ENCODE measurements at places on chromosomes 5 and 9.

DNA sequence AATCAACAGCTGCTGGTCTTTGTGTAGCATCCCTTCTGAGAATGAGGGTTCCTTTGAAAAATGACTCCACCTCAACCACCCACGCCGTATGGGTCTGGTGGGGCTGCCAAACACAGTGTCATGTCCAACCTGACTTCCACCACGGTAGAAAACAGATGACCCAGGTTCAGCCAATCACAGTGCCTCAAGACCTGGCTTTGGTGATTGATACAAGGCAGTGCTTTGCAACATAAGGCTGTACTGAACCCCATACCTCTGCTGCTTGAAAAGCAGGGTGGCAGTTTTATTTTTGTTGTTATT lies 11.5 kb upstream of the TGFBR1 start:
- DNase-seq = peak; percentile 14

GRCh38 chr9:127575875-127576778 lies 36.0 kb upstream of the STXBP1 start:
- no peak for DNase-seq

GRCh38 chr5:74934949-74935751 lies 69.0 kb upstream of the FAM169A start:
- peak; percentile 4 for DNase-seq

GRCh38 chr5:74073257-74073656 lies 447.3 kb downstream of the ARHGEF28 start:
- no peak for DNase-seq

DNA sequence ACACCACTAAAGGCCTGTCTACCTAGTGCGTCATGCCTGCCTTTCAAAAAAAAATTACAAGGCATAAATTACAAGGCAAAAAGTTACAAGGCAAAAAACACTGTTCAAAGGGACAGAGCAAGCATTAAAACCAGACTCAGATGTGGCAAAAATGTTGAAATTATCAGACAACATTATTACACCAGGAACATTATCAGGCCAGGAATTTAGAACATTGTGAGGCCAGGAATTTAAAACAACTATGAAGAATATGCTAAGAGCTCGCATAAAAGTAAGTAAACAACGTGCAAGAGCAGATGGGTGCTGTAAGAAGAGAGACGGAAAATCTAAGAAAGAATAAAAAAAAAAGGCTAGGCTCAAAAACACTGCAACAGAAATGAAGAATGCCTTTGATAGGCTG lies 18.2 kb upstream of the MLANA start:
- DNase-seq = no peak

GRCh38 chr9:78921341-78921740 lies 624.4 kb downstream of the PSAT1 start:
- no peak for DNase-seq

GRCh38 chr5:176614805-176615478 lies 5.0 kb upstream of the GPRIN1 start:
- no peak for DNase-seq

DNA sequence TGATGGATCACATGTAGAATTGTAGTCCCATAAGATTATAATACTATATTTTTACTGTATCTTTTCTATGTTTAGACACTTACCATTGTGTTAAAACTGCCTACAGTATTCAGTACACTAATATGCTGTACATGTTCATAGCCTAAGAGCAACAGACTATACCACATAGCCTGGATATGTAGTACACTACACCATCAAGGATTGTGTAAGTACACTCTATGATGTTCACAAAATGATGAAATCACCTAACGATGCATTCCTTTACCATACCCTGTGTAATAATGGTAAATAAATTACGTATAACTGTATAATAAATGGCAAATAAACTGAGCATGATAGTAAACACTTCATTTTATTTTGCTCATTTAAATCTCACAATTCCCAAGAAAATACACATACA lies 60.3 kb downstream of the RICTOR start:
- no peak for DNase-seq

- DNase-seq = no peak
Observed at GRCh38 chr5:67249590-67249895, 52.9 kb upstream of the CD180 start.

GRCh38 chr5:124590686-124591085 lies 155.8 kb downstream of the ZNF608 start:
- no peak for DNase-seq

DNA sequence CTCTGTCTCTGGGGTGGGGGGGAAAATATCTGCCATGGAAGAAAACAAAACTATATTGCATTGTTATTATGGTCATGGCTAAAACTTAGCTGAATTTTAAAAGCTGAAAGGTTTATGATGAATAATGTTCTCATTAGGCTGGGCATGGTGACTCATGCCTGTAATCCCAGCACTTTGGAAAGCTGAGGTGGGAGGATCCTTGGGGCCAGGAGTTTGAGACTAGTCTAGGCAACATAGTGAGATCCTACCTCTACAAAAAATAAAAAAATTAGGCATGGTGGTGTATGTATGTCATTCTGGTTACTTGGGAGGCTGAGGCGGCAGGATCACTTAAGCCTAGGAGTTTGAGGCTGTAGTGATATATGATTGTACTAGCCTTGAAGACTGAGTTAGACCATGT lies 44.5 kb downstream of the IPO11 start:
- DNase-seq = no peak

DNA sequence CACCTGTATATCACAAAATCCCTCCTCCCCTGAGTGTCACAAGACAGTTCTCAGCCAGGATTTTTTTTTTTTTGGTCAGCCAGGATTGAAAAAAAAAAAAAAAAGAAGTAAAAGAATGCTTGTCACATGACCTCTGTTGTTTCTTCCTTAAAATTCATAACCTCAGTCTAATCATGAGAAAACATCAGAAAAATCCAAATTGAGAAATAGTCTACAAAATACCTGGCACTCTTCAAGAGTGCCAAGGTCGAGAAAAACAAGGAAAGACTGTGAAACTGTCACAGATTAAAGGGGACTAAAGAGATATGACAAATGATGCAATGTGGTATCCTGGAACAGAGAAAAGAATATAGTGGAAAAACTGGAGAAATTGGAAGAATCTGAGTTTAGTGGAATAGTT lies 58.5 kb upstream of the SUB1 start:
- DNase-seq = no peak

GRCh38 chr5:84392836-84393235 lies 8.2 kb upstream of the EDIL3 start:
- no peak for DNase-seq

GRCh38 chr9:546797-547223 lies 294.7 kb upstream of the DMRT1 start:
- no peak for DNase-seq

- DNase-seq = no peak
Observed at GRCh38 chr9:109894473-109894872, 114.5 kb downstream of the PALM2AKAP2 start.

- DNase-seq = no peak
Observed at GRCh38 chr5:113017881-113018635, 41.5 kb downstream of the DCP2 start.

GRCh38 chr9:97659771-97660170 lies 26.1 kb downstream of the NCBP1 start:
- DNase-seq = no peak

- peak; percentile 39 for DNase-seq
Observed at GRCh38 chr5:59036274-59036961, 453.5 kb downstream of the RAB3C start.

DNA sequence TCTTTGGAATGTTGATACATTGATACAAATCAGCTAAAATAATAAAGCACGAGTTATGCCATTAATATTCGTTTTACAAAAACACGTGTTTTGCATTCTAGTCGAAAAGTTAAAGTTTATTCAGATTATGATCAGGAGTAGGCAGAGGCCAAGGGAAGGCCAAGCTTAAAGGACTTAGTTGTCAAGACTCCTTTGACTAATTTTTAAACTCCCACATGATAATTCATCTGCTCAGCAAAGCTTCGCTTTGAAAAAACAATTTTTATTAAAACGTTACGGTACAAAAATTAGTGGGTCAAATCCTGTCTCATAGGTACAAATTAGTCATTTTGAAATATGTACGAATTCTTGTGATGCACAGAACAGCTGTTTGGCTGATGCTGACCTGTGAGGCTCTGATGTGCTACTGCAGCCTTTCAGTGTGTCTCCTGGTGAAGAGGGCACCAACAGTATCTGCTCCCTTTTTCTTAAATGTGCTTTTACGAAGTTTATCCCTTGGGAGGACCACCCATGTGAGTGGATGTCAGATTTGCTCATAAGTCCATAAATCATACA lies 23.0 kb upstream of the NR3C1 start:
- no peak for DNase-seq

DNA sequence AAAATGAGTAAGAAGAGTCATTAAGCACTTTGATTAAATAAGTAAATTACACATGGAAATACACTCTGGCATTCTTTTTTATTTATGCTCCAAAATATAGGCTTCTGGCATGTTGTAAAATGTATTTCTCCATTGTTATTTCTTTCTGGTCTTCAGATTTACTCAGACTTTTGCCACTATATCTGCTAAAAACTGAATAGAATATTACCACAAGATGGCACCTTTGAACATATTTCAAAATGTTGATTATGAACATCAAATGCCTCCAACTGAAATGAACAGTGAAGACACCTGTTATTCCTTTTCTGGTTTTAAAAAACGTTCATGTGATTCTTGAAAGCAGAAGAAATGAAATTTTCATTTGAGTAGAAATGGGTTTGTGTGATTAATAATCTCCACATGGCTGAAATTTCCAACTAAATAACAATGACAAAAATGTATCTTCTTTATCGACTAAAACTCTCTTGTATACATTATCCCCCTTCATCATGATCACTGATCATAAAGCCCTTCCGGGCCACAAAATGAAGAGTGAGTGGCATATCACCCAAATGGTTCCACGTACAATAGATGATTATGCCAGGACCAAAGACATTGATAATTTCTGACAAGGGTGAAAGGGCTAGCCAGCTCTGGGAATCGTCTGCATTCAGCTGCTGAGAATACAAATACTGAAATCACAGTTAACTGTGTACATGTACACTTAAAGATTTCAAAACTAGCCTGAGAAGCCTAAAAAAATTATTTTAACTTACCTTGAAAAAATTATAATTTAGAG lies 23.8 kb downstream of the TYRP1 start:
- DNase-seq = no peak

DNA sequence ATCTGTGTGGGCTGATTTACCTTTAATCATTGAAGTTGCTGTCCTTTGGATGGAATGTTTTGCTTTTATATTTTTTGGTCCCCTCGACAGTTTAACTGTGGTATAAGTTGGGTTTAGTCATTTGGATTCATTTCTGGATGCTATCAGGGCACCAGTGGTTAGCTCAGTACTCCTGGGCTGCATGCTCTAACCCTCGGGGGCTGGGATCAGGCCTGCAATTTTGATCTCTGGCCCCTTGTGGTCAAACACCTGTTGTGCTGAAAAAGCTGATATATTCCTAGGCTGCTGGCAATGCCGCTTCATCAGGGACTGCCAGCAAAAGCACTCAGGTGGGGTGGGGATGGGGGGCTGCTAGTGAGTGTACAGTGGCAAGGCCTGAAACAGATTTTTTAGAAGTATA lies 440.4 kb upstream of the RIOK2 start:
- no peak for DNase-seq

- no peak for DNase-seq
Observed at GRCh38 chr5:108233617-108234155, 148.2 kb downstream of the FBXL17 start.

DNA sequence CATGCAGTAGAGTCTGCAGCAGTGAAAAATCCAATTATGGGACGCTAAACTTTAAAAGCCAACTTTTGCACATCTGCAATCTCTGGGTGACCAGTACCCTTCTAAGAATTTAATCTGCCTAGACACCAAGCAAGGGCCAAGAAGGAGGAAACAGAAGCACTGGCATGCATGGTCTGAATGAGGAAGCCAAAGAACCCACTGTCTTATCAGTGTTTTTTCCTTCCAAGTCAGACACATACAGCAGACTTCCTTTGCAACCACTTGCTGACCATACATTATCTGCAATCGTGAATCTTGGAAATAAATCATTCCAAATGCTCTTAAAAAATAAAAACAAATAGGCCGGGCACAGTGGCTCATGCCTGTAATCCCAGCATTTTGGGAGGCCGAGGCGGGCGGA lies 65.9 kb downstream of the DEPDC1B start:
- no peak for DNase-seq

- DNase-seq = no peak
Observed at GRCh38 chr5:95162231-95162992, 122.5 kb downstream of the MCTP1 start.

GRCh38 chr5:75460942-75461610 lies 50.4 kb downstream of the CERT1 start:
- DNase-seq = no peak

DNA sequence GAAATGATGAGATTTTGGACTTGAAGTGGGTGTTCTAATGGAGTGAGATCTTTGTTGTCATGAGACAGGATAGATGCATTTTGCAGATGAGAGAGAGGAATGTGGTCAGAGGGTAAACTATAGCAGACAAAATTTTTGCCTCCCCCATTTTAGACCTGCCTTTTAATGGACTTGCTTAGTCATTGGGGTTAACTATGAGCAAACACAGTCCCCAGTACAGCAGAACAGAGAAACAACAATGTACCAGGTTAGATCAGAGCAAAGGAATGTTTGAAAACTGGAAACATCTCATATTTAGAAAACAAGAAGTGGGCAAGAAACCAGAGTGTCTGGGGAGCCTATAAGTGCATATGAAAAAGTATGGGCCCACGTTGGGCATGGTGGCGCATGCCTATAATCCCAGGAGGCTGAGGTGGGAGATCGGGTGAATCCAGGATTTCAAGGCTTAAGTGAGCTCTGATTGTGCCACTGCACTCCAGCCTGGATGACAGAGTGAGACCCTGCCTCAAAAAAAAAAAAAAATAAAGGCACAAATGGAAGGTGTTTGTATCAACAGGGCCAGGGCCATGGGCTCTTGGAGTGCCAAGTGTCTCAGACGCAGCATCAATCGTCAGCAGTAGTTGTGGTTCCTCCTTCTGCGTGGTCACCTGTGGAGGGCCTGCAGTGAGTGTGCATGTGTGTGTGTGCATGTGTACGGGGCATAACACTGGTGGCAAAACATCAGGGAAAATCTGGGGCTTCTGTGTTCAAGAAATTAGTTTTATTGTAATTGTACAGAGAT lies 214.4 kb upstream of the S1PR3 start:
- no peak for DNase-seq

GRCh38 chr9:100072805-100073204 lies 26.0 kb downstream of the ERP44 start:
- no peak for DNase-seq

- DNase-seq = no peak
Observed at GRCh38 chr9:37338218-37338617, 84.3 kb upstream of the GRHPR start.

GRCh38 chr9:127038531-127038930 lies 83.9 kb downstream of the ANGPTL2 start:
- no peak for DNase-seq

GRCh38 chr9:83299571-83299970 lies 236.6 kb upstream of the RASEF start:
- DNase-seq = no peak

Measured in activated naive CD4-positive, alpha-beta T cell treated with Interleukin-2 at 50 U/mL for 16 hours (primary cell).